Left ventricle myocardium inferior (tissue), 1 donor: ENCODE measurements at places on chromosomes 12 and 14. TPM values are rescaled to one million over a fixed set of nuclear protein-coding genes. Genes with fewer than 3 reads are reported as not detected.

The MYRFL gene
- 0.14 TPM for total RNA-seq

The FBXO33 gene
- total RNA-seq = 4.8 TPM

DNA sequence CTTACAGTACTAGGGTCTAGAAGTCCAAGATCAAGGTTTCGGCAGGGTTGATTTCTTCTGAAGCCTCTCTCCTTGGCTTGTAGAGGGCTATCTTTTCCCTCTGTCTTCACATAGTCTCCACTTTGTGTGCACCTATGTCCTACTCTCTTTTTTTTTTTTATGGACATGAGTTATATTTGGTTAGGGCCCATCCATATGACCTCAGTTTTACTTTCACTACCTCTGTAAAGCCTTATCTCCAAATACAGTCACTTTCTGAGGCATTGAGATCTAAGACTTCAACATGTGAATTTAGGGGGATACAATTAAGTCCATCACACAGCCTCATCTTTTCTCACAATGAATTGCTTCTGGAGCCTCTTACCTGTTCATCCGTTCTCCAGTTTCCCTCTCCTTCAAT lies 5.9 kb upstream of the SPTB start:
- no peak for DNase-seq

GRCh38 chr14:60862283-60862682 lies 118.6 kb downstream of the TRMT5 start:
- no peak for DNase-seq

- no peak for DNase-seq
These were observed 22.5 kb downstream of the PKP2 start for GRCh38 chr12:32874078-32874477.
